ENCODE measurements at places on chromosomes 5 and 9.

- no peak for DNase-seq
These were observed 71.7 kb downstream of the NFIB start for GRCh38 chr9:14242150-14242805.

DNA sequence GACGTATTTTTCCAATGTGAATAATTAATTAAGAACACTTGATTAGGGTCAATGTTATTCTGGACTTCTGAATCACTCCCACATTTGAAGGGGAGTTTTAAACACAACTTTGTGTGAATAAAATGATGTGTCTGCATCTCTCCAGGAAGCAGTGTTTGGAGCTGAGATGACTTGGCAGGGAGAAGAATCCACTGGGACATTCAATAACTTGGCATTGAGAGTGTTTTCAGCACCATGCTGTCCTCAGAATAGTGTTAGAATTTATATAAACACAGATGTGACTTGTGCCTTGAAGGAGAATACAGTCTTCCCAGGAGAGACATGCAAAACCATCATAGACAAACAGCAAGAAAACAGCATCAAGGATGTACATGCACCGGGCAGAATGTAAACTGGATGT lies 32.7 kb upstream of the KCNMB1 start:
- DNase-seq: no peak

- no peak for DNase-seq
These were observed 194.3 kb upstream of the VLDLR start for GRCh38 chr9:2427120-2427891.

GRCh38 chr9:123349691-123350480 lies 6.1 kb upstream of the CRB2 start:
- no peak for DNase-seq

DNA sequence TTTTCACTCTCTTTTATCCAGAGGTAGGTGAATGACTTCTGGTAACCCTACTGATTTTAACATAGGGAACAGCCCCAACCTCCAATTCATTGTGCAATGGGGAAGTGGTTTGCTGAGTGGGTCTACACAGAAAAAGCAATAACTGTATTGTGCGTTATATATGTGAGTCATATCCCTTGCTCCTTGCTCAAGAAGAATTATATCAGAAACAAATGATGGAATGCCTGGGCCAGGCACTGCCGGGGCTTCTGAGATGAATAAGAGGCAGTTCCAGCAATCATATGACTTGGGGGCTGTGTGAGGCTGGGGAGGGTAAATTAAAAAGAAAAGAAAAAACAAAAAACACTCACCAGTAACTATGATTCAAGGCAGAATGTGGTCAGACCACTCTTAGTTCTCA lies 79.2 kb upstream of the ABCA1 start:
- DNase-seq: no peak

DNA sequence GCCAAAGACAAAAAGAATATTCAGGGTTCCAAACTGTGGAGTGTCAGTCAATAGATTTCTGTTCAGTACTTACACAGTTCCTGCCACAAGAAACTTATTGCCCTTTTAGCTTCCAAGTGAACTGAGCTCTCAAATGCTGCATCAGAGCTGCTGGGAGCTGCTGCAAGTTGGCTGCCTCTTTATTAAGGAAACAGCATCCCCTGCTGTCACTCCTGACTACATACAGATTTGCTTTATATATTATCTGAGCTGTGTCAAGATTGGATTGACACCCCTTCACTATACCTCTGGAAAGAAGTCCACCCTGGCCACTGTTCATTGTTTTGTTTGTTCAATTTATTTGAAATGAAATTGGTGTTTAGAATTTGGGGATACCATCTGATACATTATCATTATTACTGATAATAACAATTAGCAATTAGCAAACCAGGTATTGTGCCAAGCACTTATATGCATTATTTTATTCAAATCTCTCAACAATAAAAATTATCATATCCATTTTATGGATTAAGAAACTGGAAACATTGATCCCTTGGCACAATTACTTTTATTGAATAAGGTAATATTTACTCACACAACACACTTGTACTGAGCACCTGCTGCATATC lies 16.4 kb upstream of the C5orf58 start:
- no peak for DNase-seq

DNA sequence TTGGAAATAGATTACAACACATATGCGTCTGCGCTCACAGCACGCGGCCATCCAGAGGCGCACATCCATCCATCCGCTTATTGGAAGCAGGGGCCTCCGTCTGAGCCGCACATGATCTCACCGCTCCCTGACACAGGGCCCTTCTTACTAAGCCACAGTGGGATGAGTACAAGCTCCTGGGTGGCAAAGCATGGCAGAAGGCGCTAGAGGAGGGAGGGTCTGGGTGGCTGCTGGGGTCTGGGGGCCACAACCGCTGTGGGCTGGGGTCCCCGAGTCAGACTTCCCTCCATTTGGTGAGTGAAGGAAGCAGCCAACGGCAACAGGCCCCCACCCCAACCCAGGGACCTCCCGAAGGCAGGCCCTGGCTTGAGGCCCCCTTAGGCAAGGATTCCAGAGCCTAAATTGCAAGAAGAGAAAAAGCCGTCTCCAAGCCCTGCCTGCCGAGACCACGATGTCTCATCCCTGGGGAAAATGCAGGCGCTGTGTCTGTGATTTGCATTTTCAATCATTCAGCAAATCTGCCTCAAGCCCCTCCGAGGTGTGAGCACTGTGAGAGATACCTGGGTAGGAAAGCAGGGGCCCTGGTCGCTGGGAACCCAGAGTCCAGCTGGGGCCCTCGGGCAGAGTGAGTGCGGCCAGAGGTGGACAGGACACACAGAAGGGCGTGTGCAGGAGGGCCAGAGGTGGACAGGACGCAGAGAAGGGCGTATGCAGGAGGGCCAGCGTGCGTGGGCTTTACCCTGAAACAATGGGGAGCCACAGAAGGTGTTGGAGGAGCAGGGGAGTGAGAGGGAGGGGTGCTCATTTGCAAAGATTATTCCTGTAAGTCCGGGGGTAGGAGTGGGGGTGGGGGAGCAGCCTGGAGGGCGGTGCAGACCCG lies 135.7 kb downstream of the OLFM1 start:
- no peak for DNase-seq

All from stimulated activated CD8-positive, alpha-beta memory T cell treated with anti-CD3 and anti-CD28 coated beads, Interleukin-2, amount 100 ng/mL, for 1 hour (primary cell).